ENCODE measurements at places on chromosomes 4 and X.

GRCh38 chrX:129037389-129037788 lies 485.9 kb downstream of the SMARCA1 start:
- no peak for DNase-seq

- DNase-seq = no peak
Measured at GRCh38 chr4:139857021-139857420, 191.4 kb downstream of the MGST2 start.

- DNase-seq = peak; percentile 87
Measured at GRCh38 chrX:125203737-125204578, 115.7 kb upstream of the TEX13C start.

GRCh38 chr4:88616275-88617150 lies 24.2 kb downstream of the HERC3 start:
- DNase-seq = no peak

DNA sequence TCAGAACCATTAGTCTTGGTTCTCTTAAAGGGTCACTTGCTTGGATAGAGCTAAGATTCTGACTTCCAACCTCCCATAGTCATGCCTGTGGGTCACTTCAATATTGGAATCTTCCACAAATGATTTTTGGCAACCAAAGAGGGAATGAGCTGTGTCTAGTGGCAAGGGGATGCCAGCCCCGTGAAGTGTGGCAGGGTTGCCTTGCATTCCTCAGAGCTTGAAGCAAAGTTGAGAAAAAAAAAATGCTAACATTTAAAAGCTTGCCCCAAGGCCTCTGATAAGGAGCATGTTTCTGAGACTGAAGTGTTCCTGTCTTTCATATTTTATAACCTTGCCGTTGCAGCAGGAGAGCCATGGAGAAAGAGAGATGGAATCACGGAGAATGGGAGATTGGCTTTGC lies 120.2 kb downstream of the PAPSS1 start:
- no peak for DNase-seq
